Germinal center (tissue), 1 donor: ENCODE measurements at places on chromosomes 6 and 20.

DNA sequence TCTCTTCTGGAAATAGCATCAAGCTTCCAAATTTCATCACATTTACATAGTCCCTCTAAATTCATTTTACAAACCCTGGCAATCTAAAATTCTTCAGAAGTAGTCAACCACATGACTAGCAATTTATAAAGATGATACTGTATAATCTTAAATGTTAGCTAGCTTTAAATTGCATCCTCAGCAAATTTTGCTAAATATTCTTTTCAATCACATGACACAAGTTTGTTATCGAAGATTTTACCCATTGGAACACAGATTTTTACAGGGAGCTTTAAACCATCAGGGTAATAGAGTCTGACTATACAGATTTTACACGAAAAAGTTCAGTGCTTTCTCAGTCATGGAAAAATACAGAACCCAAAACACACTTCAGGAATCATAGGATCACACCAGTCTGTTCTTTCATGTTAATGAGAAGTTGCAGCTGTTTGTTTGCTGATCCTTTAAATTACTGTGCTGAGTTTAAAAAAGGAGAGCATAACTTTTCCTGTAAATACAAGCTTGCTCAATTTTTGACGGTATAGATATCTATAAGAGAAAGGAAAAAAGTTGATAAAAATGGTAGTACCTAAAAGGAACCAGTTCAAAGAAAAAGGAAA, 445.8 kb upstream of the ADGRB3 start:
- DNase-seq = no peak

GRCh38 chr20:46666306-46666705, 15.0 kb upstream of the SLC13A3 start:
- DNase-seq = no peak

DNA sequence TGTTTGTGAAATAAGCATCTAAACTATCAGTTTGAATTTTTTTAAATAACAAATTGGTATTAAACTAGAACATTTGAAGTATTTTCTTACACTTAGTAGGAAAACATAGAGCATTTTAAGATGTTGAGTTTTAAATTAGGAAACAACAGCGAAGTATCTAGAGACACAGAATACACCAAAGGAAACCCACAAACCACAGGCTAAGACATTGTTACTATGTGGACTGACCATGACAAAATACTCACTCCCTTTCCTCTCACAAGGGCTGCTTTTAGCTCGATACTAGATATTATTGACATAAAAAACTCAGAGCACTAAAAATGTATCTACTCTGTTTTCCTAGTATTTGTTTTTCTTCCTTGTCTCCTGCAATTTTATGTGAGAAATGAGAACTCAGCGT, 266.0 kb upstream of the CITED2 start:
- no peak for DNase-seq

GRCh38 chr6:105622226-105622625, 219.3 kb upstream of the PREP start:
- no peak for DNase-seq

DNA sequence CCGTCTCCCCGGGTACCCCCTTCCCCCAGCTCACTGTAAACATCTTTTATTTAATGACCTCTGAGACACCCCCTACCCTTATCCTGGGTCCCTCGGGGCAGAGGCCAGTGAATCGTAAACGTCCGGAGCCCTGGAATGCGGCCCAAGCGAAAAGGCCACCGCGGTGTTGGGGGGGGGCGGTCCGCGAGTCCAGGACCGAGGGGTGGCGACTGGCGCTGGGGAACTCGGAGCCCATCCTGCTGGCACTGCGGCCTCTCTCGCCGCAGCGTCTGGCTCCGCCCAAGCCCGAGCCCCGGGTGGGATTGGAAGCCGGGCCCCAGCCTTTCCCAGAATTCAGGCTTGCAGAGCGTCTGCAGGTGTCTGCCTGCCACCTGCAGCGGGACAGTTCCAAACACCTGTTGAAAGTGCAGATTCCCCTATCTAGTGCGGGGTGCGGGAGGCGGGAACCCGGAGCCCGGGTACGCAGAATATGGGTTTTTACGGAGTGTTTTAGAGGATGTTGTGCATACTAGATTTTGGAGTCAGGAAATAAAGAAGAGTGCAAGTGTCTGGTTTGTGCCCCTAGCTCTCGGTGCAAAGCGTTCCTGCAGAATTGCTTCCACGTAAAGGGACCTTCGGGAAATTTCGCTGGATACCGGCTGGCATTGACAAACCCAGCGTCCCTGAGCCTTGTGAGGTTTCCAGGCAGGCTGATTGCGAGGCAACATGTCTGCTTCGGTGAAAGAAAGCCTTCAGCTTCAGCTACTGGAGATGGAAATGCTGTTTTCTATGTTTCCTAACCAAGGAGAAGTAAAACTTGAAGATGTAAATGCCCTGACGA, 800 bp downstream of the RWDD2A start:
- DNase-seq = peak; percentile 41

GRCh38 chr6:106145741-106146227, 59.6 kb downstream of the PRDM1 start:
- DNase-seq = no peak

DNA sequence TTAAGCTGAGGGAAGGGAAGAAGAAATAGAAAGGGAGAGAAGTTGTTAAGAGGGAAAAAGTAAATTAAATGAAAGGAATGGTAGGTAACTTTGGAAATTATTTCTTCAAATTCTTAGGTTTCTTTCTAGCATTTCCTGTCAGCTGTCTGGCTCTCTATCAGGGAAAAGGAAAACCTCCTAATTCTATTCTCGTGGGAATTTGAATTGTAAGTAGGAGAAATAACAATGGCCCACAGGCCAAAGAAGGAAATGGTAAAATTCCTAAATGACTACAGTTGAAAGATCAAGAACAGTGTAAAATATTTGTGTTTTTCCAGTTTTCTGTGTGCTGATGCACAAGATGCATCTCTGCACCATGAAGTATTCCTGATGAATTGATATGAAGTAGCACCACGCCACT, 173.0 kb downstream of the IBTK start:
- no peak for DNase-seq

- DNase-seq = no peak
These were observed 54.9 kb upstream of the ARHGAP18 start for GRCh38 chr6:129764761-129765407.

- no peak for DNase-seq
These were observed 16.7 kb downstream of the RAET1L start for GRCh38 chr6:150008588-150008987.

GRCh38 chr6:122007339-122007738, 392.1 kb upstream of the HSF2 start:
- no peak for DNase-seq
